Naive thymus-derived CD8-positive, alpha-beta T cell (primary cell): ENCODE measurements at places on chromosomes 1 and 21. TPM values are rescaled to one million over a fixed set of nuclear protein-coding genes. Genes with fewer than 3 reads are reported as not detected.

Gene NR1I3
- total RNA-seq: not detected

Gene FOXD2
- total RNA-seq: 0.27 TPM

Gene KLHDC9
- 0.96 TPM for total RNA-seq

Gene MR1
- total RNA-seq: 26.5 TPM

Gene NADK
- 53.9 TPM for total RNA-seq

Gene EPHB2
- 0.25 TPM for total RNA-seq

Gene NUF2
- total RNA-seq: 3.5 TPM

GRCh38 chr1:107443860-107444259, 303.0 kb downstream of the NTNG1 start:
- H3K27ac ChIP-seq: no peak overlapping the region
- no peak overlapping the region for H3K4me3 ChIP-seq
- H3K36me3 ChIP-seq: no peaks in the 10 kb centered on the region

DNA sequence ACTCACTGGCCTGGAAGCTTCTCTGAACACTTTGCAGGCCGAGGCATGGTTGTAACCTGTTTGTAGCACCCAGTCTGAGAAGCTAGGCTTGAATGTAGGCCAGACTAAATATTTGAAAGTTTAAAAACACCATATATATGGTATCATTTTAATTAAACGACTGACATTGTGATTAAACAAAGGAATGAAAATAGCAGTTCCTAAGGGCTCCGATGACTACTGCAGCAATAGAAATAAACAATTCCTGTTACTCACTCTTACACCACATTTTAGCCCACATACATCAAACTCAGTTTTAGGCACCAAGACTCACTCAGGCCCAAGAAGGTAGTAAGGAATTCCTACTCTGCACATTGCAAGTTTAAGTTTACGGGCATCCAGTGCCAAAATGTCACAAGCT, 281.2 kb downstream of the AKT3 start:
- H3K36me3 ChIP-seq: peaks cover 8% of the 10 kb centered on the region
- H3K4me1 ChIP-seq: peaks cover 2% of the 10 kb centered on the region
- no peak overlapping the region for H3K4me3 ChIP-seq

DNA sequence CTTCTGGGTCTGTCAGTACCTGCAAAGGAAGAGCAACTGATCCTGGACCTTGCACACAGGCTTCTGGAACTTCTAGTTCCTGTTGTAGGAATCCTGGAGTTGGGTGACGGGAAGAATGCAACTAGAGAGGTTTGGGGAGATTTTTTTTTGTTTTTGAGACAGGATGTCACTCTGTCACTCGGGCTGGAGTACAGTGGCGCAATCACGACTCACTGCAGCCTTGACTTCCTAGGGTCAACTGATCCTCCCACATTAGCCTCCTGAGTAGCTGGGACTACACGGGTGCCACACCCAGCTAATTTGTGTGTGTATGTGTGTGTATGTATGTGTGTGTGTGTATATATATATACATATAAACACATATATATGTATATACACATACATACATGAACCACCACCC, 18.8 kb downstream of the ENTREP3 start:
- no peaks in the 10 kb centered on the region for H3K36me3 ChIP-seq
- H3K27ac ChIP-seq: no peak overlapping the region
- H3K4me3 ChIP-seq: no peak overlapping the region
- H3K27me3 ChIP-seq: no peaks in the 10 kb centered on the region
- no peak for DNase-seq

DNA sequence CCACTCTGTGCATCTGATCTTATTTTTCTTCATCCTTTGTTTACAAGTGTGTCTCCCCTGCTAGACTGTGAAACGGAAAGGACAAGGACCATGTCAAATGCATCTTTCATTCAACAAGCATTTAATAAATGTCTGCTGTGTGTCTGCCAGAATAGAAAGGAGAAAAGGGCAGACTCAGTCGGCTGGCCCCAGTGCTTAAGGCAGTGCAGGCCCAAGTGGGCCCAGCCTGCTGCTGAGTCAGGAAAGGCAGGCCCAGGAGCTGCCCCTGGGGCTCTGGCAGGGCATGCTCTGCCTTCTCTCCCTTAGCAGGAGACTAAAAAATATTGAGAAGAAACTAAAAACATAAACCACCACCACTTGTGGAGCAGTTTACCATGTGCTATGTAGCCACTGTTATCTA, 38.1 kb downstream of the PLEKHA6 start:
- H3K4me1 ChIP-seq: no peaks in the 10 kb centered on the region
- no peak overlapping the region for H3K27ac ChIP-seq
- H3K36me3 ChIP-seq: no peaks in the 10 kb centered on the region
- H3K4me3 ChIP-seq: no peak overlapping the region
- DNase-seq: no peak

GRCh38 chr1:180262628-180263488, 32.8 kb downstream of the LHX4 start:
- no peak overlapping the region for H3K27ac ChIP-seq
- DNase-seq: no peak
- no peaks in the 10 kb centered on the region for H3K4me1 ChIP-seq

GRCh38 chr1:210624722-210625121, 296.0 kb downstream of the HHAT start:
- no peak overlapping the region for H3K4me3 ChIP-seq
- H3K36me3 ChIP-seq: no peaks in the 10 kb centered on the region
- no peaks in the 10 kb centered on the region for H3K27me3 ChIP-seq
- H3K4me1 ChIP-seq: no peaks in the 10 kb centered on the region
- H3K27ac ChIP-seq: no peak overlapping the region

GRCh38 chr1:997993-998744, 1.7 kb downstream of the HES4 start:
- H3K27ac ChIP-seq: no peak overlapping the region
- H3K4me3 ChIP-seq: peak overlapping the region; percentile 57
- peaks cover 17% of the 10 kb centered on the region for H3K4me1 ChIP-seq
- DNase-seq: no peak

DNA sequence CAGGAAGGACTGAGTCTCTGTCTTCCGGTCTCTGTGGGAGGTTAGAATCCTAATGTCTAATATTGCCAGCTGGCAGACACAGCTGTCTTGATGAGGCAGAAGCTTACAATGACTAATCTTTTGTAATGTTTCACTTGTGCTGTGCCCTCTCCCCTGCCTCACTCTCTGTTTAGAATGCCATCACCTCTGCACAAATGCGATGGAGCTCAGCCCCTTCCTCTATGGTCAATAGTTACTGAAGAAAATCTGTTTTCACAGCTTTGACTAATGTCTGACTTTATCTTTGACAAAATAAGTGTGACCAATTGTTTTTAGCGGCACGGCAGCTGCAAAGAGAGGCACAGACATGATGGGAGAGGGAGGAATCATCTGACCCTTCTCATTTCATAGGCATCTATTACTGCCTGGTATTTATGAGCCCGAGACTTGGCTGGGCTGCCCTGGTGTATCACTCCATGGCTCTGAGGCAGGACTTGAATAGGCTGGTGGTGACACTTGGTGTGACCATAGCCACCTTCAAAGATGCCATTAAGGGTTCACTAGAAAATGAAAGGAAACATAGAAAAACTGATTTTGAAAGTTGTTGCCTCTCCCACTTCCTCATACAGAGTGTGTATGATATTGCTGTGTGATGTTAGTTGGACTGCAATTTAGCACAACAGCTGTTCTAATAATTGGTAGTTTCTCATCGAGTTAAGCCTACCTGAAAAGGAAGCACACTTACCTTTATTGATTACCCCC, 163.2 kb upstream of the NBPF11 start:
- H3K4me1 ChIP-seq: peaks cover 35% of the 10 kb centered on the region
- no peak overlapping the region for H3K4me3 ChIP-seq
- no peak for DNase-seq
- peaks cover 9% of the 10 kb centered on the region for H3K27me3 ChIP-seq
- peaks cover 15% of the 10 kb centered on the region for H3K36me3 ChIP-seq

- H3K27ac ChIP-seq: no peak overlapping the region
- no peaks in the 10 kb centered on the region for H3K4me1 ChIP-seq
- H3K27me3 ChIP-seq: peaks cover 15% of the 10 kb centered on the region
- no peak for DNase-seq
- no peaks in the 10 kb centered on the region for H3K36me3 ChIP-seq
- no peak overlapping the region for H3K4me3 ChIP-seq
These were observed 176.9 kb downstream of the NEK7 start for GRCh38 chr1:198333744-198334143.

DNA sequence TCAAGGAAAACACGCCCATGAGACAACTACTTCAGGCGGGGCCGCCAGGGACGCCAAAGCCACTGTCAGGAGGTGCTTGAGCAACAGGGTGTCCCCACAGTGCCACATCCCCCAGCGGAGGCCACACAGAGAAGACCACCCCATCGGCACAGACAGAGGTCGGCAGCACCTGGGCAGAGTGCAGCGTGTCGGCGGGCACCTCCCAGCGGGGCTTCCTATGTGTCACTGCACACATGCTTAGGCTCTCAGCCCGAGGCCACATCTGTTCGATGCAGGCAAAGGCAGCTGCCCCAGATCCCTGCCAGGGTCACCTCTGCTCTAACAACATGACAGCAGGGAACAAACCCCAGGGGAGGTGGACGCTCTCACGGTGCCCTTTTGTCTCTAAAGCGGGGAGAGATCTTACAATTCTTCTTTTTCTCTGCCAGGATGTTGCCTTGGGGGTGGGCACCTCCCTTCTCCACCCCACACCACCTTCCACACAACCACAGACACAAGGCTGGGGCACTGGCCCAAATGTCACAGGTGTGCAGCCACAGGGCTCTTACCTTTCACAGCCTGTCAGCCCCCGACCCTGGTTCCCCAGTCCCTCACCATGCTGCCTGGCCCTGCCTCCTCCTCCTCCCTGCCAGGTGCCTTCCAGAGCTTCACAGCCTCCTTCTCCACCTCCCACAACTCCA, 4.2 kb downstream of the KRTAP10-8 start:
- H3K27ac ChIP-seq: peak overlapping the region; percentile 94
- no peaks in the 10 kb centered on the region for H3K27me3 ChIP-seq
- peaks cover 36% of the 10 kb centered on the region for H3K4me1 ChIP-seq
- H3K36me3 ChIP-seq: peaks cover 17% of the 10 kb centered on the region

DNA sequence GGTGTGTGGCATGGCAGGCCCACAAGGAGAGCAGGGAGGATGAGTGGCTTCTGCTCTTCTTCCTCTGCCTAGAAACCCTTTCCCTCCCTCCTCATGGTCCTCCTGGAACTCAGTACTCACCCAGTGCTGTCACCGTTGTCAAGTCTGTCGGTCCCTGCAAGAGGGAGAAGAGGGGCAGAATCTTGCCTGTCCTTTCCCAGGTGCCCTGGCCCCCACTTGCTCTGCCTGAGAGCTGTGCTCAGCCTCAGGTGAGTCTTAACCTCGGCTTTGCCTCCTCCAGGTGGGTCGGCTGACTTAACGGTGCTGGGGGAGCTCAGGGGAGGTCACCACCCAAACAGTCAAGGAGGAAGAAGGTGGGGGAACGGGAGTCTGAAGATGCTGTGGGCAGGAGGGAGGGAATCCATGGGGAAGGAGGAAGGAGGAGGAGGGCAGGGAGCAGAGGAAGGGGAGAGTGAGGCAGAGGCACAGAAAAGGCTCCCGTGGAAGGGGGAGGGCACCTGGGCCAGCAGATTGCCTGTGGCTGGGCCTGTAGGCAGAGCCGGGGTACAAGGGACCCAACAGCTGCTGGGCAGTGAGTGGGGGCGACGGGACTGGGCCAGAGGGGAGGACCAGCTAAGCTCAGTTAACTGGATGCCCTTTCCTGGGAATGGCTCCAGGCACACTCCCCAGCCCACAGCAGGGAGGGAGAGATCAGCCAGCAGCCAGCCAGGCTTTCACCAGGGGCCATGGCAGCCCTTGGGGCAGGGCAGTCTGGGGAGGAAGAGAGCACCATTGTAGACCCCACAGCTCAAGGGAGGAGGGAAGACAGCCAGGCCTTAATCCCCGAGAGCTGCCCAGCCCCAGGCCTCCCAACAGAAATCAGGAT, 26.3 kb downstream of the CTNNBIP1 start:
- DNase-seq: no peak
- no peaks in the 10 kb centered on the region for H3K36me3 ChIP-seq
- no peak overlapping the region for H3K4me3 ChIP-seq
- H3K27ac ChIP-seq: peak overlapping the region; percentile 85

GRCh38 chr1:53499257-53500203, 40.3 kb downstream of the DMRTB1 start:
- no peak overlapping the region for H3K4me3 ChIP-seq
- no peaks in the 10 kb centered on the region for H3K36me3 ChIP-seq
- H3K4me1 ChIP-seq: peaks cover 7% of the 10 kb centered on the region
- no peaks in the 10 kb centered on the region for H3K27me3 ChIP-seq
- DNase-seq: no peak
- no peak overlapping the region for H3K27ac ChIP-seq

- H3K4me3 ChIP-seq: no peak overlapping the region
- DNase-seq: no peak
- no peaks in the 10 kb centered on the region for H3K36me3 ChIP-seq
- no peak overlapping the region for H3K27ac ChIP-seq
These were observed 29.0 kb upstream of the PRRX1 start for GRCh38 chr1:170634824-170635410.

- H3K4me3 ChIP-seq: no peak overlapping the region
- no peaks in the 10 kb centered on the region for H3K27me3 ChIP-seq
- H3K4me1 ChIP-seq: peaks cover 43% of the 10 kb centered on the region
- H3K27ac ChIP-seq: no peak overlapping the region
- DNase-seq: no peak
- peaks cover 17% of the 10 kb centered on the region for H3K36me3 ChIP-seq
These were observed 2.8 kb downstream of the CD48 start for GRCh38 chr1:160708801-160709200.

DNA sequence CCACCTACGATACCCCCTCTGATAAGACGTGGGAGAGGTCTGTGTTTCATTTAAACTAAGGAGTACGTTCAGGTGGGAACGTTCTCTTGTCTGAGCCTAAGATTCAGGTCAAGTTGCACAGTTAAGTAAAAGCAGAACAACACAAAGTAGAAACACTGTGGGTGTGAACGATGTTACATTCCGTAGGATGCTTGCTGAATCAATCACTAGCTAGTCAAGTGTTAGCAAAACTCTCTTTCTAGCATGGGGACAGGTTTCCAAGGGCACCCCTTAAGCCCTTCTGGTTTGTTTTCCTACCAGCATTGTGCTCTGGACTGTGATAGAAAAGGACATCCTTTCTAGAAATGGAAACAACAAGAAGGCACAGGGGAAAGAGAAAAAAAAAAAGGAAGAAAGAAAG, 13.3 kb downstream of the C1orf162 start:
- H3K27ac ChIP-seq: no peak overlapping the region
- DNase-seq: no peak
- H3K4me3 ChIP-seq: no peak overlapping the region
- peaks cover 15% of the 10 kb centered on the region for H3K4me1 ChIP-seq
- H3K27me3 ChIP-seq: no peaks in the 10 kb centered on the region
- no peaks in the 10 kb centered on the region for H3K36me3 ChIP-seq

DNA sequence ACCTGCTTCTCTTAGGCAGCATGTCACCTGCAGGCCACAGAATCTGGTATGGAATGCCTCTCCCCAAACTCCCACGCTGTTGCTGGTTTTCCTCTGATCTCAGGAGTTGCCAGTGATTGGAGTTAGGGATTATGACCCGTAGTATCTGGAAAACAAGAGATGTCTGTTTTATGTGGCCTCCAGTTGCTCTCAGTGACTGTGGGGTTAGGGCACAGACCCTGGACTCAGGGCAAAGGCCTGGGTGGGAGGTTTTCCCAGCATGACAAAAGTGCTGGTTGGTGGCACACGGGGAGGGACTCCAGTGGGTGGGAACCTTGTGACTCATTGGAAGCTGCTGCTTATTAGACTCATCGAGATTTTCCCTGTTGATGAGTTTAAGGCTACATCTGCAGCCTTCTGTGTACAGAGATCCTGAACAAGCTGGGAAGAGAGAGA, at the start of gene NR1I3:
NR1I3 (minus strand) TSS at position 165 of the 435 bp plus-strand sequence. CDS start 1,638 bp downstream, outside the sequence.
- H3K27ac ChIP-seq: no peak within 1 kb of the TSS
- peaks cover 5% of the 10 kb centered on the region for H3K27me3 ChIP-seq
- DNase-seq: no peak
- H3K4me3 ChIP-seq: no peak within 1 kb of the TSS
- no peaks in the 10 kb centered on the region for H3K4me1 ChIP-seq
- H3K36me3 ChIP-seq: no peaks in the 10 kb centered on the region

GRCh38 chr1:59136541-59137275, 160.2 kb upstream of the FGGY start:
- no peak for DNase-seq
- H3K27ac ChIP-seq: no peak overlapping the region
- no peaks in the 10 kb centered on the region for H3K36me3 ChIP-seq
- H3K4me1 ChIP-seq: peaks cover 3% of the 10 kb centered on the region
